Activated T-cell treated with anti-CD3 and anti-CD28 coated beads, Interleukin-2, amount 50 U/mL, for 72 hours (primary cell): ENCODE measurements at places on chromosomes 6 and 20. TPM values are rescaled to one million over a fixed set of nuclear protein-coding genes. Genes with fewer than 3 reads are reported as not detected.
A peak's percentile ranks its signal among the peaks of the same experiment; 100 is the strongest.

The ENTPD6 gene
- 58.7 TPM for total RNA-seq

DNA sequence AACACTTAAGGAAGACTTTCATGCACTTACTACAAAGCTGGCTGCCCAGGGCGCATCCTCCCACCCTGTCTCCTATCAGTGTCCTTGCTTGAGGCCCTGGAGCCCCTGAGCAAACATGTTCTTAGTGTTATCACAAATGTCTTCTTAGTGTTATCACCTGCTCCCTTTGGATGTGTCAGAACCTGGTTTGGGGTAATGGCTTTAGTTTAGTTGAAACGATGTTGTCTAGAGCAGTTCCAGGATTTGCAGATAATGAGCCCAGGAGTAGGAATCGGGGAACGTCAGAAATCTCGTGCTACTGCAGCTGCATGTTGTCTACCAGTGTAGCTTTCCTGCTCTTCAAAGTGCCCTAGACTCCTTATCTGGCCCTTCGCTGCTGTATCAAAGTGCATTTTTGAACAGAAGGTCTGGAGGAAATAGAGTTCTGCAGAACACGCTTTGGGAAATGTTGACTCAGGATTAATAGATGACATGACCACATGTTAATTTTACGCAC, 69.6 kb downstream of the PHACTR2 start:
- H3K36me3 ChIP-seq = no peaks in the 10 kb centered on the region
- H3K4me3 ChIP-seq = no peak overlapping the region
- no peak overlapping the region for H3K27ac ChIP-seq
- H3K4me1 ChIP-seq = no peaks in the 10 kb centered on the region
- H3K27me3 ChIP-seq = no peaks in the 10 kb centered on the region

DNA sequence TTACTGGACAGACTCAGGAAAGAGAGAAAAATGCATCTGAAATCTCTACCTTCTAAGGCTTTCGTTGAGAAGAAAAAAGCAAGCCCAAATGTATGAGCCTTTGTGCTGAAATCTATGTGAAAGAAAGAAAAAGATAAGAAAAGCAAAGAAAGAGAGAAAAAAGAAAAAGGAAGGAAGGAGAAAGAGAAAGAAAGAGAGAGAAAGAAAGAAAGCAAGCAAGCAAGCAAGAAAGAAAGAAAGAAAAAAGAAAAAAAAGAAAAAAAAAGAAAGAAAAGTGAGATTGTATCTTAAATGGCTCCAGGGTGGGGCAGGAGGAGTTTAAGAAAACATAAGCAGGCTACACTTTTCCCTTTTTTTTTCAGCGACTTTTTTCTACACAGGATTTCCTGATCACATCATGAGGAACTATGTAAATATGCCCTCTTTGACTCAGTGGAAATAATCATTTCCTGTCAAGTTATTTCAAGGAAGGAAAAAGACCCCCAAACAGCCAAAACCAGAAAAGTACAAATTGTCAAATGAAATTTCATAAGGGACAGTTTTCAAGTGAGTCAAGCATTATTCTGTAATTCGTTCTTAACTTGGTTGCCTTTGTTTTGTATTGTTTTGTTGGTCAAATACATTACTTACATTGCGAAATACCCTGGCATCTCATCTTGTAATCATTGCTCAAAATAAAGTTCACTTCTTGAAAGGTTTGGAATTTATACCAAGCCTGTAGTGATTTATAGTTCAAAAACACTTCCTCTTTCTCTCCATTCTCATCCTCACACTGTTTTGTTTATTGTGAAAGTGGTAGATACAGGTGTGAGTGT, 79.5 kb upstream of the RNF217 start:
- no peak overlapping the region for H3K27ac ChIP-seq
- no peak for DNase-seq
- peak overlapping the region; percentile 0 for H3K4me3 ChIP-seq
- peaks cover 9% of the 10 kb centered on the region for H3K27me3 ChIP-seq

The NRM gene
- total RNA-seq = 26.9 TPM

DNA sequence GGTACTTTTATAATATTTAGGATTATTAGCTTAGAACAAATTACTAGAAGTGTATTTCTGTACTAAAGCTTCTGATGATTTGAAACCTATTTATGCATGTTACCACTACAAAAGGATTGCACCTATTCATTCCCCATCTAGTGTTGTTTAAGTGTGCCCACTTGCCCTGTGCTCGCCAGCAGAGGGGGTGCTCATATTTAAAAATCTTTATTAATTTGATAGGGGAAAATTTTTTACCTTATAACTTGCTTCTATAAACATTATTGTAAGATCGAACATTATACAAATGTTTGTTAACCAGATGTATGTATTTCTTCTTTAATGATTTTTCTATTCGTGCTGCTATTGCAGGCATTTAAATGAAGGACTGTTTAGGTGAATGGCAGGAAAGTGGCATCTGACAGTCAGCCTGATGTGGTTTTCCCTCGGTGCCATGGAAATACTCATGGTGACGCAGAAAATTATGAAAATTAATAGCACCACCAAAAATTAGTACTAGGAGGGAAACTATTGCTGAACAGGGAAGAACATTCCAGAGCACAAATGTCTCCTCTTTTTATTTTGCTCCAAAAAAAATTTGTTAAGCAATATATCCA, 44.1 kb upstream of the FNDC1 start:
- no peak for DNase-seq
- no peak overlapping the region for H3K27ac ChIP-seq
- no peaks in the 10 kb centered on the region for H3K36me3 ChIP-seq
- no peaks in the 10 kb centered on the region for H3K4me1 ChIP-seq
- no peak overlapping the region for H3K4me3 ChIP-seq

DNA sequence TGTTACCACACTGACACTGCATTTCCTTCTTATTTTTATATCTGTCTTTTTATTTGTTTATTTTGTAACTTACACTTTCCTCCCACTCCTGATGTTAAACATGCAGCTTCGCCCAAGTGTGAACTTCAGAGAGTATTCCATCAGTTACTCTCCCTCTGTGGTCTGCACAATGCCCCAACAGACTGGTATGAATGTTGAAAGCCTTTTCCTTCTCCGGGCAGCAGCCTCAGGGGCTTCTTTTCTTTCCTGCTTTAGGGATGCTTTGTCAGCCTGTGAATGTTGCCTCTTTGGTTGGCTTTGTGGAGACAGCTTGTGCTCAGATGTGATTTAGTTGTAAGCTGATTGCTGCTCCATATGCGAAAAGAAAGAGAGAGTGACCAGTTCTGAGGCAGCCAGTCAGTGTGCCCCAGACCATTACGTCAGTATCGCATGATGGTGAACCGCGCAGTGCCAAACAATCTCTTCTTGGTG, 44.0 kb downstream of the SMPDL3A start:
- no peak overlapping the region for H3K4me3 ChIP-seq
- H3K27me3 ChIP-seq = peaks cover 20% of the 10 kb centered on the region
- no peaks in the 10 kb centered on the region for H3K36me3 ChIP-seq
- no peaks in the 10 kb centered on the region for H3K4me1 ChIP-seq
